ENCODE measurements at places on chromosomes 1 and 21. TPM values are rescaled to one million over a fixed set of nuclear protein-coding genes. Genes with fewer than 3 reads are reported as not detected.

The EDARADD gene
- total RNA-seq = 12.8 TPM

The TMEM82 gene
- total RNA-seq = not detected

The UMODL1 gene
- total RNA-seq = 0.14 TPM

The KCNC4 gene
- 4.7 TPM for total RNA-seq

The OR2L2 gene
- total RNA-seq = 0.17 TPM

The TRABD2B gene
- total RNA-seq = 2.1 TPM

The CFAP141 gene
- not detected for total RNA-seq

The CPTP gene
- 54.0 TPM for total RNA-seq

The PACC1 gene
- 6.4 TPM for total RNA-seq

The TRAF3IP3 gene
- total RNA-seq = 1.6 TPM

The RRP1 gene
- 29.4 TPM for total RNA-seq

The PRDM16 gene
- 6.5 TPM for total RNA-seq

The TAL1 gene
- total RNA-seq = 1.0 TPM

- H3K27ac ChIP-seq = no peak overlapping the region
- no peak for DNase-seq
- no peaks in the 10 kb centered on the region for H3K36me3 ChIP-seq
- no peaks in the 10 kb centered on the region for H3K4me1 ChIP-seq
- no peak overlapping the region for H3K4me3 ChIP-seq
Measured at GRCh38 chr1:206784471-206784903, 12.2 kb upstream of the IL10 start.

DNA sequence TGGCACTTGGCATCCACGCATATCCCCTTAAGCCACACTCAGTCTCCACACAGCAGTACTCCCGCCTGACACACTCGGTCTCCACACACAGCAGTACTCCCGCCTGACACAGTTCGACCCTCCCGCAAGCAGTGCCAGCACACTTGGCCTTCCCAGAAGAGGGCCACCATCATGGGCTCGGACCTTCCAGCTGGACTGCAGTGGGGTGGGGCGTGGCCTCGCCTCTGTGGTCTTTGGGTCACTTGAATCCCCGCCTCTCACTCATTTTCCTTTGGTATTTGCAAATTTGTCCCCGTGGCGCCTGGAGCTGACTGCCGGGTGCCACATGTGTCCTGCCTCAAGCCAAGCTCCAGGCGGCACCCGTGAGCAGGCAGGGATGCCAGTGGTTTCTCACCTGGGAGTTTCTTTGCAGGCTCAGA is 63.7 kb downstream of the FAAP20 start:
- no peak overlapping the region for H3K27ac ChIP-seq
- peaks cover 19% of the 10 kb centered on the region for H3K4me1 ChIP-seq
- no peak for DNase-seq

GRCh38 chr1:20636785-20637347 is 3.6 kb downstream of the PINK1 start:
- no peak overlapping the region for H3K4me3 ChIP-seq
- no peaks in the 10 kb centered on the region for H3K27me3 ChIP-seq
- H3K36me3 ChIP-seq = peaks cover 4% of the 10 kb centered on the region
- DNase-seq = no peak

DNA sequence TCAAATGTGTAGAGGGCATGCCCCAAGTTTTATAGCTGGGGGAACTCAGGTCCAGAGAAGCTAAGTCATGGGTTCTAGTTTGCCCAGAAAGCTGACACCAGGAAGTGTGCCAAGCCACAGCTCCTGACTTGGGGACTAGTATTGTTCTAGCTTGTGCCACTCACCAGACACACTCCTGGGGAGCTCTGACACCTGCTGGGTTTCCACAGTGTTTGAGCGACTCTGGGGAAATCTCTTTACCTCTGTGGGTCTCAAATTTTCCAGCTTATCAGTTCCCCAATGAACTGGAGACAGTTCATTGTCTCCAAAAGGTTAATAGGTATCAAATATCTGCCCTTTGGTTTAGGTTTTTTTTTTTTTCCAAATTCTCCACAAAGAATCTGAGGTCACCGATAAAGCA is 4.2 kb downstream of the KISS1 start:
- no peak overlapping the region for H3K27ac ChIP-seq
- no peak overlapping the region for H3K4me3 ChIP-seq
- no peaks in the 10 kb centered on the region for H3K36me3 ChIP-seq
- H3K4me1 ChIP-seq = peaks cover 8% of the 10 kb centered on the region
- no peak for DNase-seq
- H3K27me3 ChIP-seq = no peaks in the 10 kb centered on the region

DNA sequence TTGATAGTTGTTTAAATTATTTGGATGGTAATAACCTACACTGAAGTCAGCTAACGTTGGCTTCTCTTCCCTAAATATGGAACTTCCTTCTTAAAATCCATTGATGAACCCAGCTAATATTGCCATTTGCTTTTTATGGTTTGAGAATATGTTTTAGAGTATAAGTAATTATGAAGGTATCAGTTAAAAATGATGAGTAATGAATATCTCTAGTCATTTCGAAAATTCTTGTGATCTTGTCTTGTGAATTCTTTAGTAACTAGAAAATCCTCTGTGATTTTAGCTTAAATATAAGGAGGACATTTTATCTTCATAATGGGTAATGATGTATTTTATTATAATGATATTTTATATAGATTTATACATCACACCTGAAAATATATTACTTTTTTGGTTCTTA is 50.5 kb downstream of the ADGRL2 start:
- no peaks in the 10 kb centered on the region for H3K36me3 ChIP-seq
- H3K27ac ChIP-seq = no peak overlapping the region
- no peak for DNase-seq
- no peak overlapping the region for H3K4me3 ChIP-seq
- no peaks in the 10 kb centered on the region for H3K4me1 ChIP-seq

DNA sequence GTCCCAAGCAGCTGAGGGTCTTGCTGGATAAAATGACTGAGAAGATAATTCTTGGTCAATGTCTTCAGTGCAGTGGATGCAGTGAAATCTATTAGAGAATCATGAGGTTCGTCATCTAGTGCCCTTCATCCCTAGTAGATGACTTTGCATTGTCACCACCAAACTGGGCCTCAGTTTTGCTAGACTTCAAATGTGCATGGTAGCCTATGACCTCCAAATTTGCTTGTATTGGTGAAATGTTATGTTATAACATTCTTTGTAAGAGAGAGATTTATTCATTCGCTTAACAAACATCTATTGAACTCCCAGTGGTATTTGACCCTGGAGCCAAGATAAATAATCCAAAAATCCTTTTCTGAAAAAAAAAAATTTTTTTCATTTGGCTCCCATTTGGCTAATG is 183.8 kb downstream of the LMX1A start:
- no peak overlapping the region for H3K27ac ChIP-seq
- H3K4me1 ChIP-seq = no peaks in the 10 kb centered on the region
- H3K27me3 ChIP-seq = no peaks in the 10 kb centered on the region

DNA sequence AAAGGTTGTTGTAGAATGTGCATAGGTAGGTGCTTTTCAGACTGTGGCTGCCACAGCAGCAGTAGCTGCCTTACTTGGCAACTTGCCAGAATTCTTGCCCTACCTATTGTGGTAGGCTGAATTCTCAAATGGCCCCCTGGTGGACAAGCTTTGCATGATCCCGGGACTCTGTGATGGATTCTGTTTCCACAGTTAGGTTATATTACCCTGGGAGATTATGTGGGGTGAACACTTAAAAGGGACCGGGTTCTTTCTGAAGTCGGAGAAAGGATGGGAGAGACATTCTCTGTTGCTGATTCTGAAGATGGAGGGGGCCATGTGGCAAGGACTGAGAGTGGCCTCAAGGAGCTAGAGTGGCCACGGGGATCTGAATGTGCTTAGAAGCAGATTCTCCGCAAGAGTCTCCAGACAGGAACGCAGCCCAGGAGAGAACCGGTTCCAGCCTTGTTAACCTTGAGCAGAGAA is 32.1 kb upstream of the KCNE1 start:
- H3K4me1 ChIP-seq = no peaks in the 10 kb centered on the region
- H3K4me3 ChIP-seq = no peak overlapping the region
- no peaks in the 10 kb centered on the region for H3K27me3 ChIP-seq
- H3K27ac ChIP-seq = no peak overlapping the region
- H3K36me3 ChIP-seq = no peaks in the 10 kb centered on the region

DNA sequence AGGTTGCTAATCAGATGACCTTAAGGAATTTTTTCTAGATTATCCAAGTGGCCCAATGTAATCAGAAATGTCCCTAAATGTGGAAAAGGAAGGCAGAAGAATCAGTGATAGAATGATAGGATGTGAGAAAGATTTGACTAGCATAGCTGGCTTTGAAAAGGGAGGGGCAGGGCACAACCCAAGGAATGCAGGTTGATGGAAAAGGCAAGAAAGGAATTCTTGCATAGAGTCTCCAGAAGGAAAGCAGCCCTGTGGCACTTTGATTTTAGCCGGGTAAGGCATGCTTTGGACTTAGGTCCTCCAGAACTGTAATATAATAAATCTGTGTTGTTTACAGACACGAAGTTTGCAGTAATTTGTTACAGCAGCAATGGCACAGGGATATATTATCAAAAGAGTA is 375.7 kb upstream of the B3GALT2 start:
- no peak overlapping the region for H3K27ac ChIP-seq
- no peaks in the 10 kb centered on the region for H3K27me3 ChIP-seq
- no peaks in the 10 kb centered on the region for H3K4me1 ChIP-seq
- no peak overlapping the region for H3K4me3 ChIP-seq

DNA sequence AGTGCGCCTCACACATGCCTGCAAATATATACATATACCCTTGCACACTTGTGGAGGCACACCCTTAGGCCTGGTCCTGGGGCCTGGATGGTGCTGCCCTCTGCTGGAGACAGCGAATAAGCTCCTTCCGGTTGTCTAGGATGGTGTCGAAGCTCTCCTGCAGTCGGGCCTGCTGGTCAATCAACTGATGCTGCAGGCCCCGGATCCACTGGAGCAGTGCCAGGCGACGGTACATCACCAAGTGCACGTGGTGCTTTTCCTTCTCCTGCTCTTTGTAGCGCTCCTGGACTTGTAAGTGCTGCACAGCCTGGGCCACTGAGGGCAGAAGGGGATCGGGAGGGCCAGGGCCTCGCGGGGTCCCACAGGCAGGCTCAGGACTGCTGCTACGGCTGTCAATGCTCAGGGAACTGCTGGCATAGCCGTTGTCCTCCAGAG is 3.1 kb downstream of the C1orf216 start:
- peak; percentile 60 for DNase-seq
- no peaks in the 10 kb centered on the region for H3K27me3 ChIP-seq
- H3K4me1 ChIP-seq = peaks cover 3% of the 10 kb centered on the region
- H3K36me3 ChIP-seq = no peaks in the 10 kb centered on the region
- H3K27ac ChIP-seq = no peak overlapping the region

DNA sequence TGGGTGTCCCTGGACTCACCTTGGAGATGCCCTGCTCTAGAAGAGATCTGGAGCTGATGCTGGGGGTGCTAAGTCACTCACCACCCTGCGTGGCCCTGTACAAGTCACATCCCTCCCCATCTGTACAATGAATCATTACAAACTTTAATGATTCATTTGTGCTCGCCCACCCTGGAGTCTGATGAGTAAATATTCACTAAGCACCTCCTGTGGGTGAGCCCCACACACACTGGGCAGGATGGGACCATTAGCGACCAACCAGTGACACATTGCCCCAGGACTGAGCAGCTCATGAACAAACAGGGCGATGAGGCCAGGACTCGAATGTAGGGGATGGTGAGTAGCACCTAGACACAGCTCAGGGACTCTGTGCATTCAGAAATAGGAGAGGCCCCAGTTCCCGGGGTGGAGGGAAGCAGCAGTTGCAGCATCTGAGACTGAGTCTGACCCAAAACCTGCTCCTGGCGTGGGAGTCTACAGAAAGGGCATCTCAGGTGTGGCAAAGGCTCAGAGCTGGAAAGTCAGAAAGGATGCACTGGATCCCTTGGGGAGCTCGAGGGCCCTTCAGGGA is 18.1 kb upstream of the PDZK1IP1 start:
- H3K27me3 ChIP-seq = peaks cover 3% of the 10 kb centered on the region
- no peak overlapping the region for H3K27ac ChIP-seq
- no peaks in the 10 kb centered on the region for H3K36me3 ChIP-seq
- H3K4me1 ChIP-seq = no peaks in the 10 kb centered on the region
- H3K4me3 ChIP-seq = no peak overlapping the region

- no peak overlapping the region for H3K27ac ChIP-seq
- no peaks in the 10 kb centered on the region for H3K4me1 ChIP-seq
- DNase-seq = no peak
- no peaks in the 10 kb centered on the region for H3K36me3 ChIP-seq
- no peak overlapping the region for H3K4me3 ChIP-seq
- H3K27me3 ChIP-seq = no peaks in the 10 kb centered on the region
Measured at GRCh38 chr1:65343286-65343685, 33.9 kb downstream of the DNAJC6 start.

DNA sequence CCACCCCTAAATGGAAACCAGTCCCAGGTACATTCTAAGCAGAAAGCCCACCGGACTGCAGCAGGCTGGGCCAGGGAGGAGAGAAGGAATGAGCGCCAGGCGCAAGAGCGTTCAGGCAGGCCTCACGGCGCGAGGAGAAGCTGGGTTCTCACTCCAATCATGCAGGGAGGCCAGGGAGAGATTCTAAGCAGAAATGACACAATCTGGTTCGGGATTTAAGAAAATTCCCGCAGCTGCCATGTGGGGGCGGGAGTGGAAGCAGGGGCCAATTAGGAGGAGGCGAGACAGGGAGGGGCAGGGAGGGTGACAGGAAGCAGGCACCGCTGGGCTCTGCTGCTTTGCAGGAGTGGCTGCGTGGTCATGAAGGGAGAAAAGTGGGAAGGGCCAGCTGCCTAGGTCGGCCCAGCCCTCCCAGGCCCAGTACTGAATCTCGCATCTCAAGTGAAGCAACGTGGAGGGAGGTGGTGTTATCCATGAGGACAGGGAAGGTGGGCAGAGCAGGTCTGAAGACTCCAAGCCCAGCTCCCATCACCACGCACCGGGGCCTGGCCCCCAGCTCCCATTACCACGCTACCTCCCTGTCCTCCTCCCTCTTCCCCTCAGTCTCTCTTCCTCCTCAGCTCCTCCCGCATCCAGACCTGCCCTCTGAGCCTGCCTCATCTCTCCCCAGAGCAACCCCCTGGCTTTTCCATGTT is 11.8 kb downstream of the NPHP4 start:
- no peaks in the 10 kb centered on the region for H3K36me3 ChIP-seq
- no peaks in the 10 kb centered on the region for H3K27me3 ChIP-seq
- H3K4me1 ChIP-seq = no peaks in the 10 kb centered on the region
- no peak overlapping the region for H3K4me3 ChIP-seq
- no peak overlapping the region for H3K27ac ChIP-seq

DNA sequence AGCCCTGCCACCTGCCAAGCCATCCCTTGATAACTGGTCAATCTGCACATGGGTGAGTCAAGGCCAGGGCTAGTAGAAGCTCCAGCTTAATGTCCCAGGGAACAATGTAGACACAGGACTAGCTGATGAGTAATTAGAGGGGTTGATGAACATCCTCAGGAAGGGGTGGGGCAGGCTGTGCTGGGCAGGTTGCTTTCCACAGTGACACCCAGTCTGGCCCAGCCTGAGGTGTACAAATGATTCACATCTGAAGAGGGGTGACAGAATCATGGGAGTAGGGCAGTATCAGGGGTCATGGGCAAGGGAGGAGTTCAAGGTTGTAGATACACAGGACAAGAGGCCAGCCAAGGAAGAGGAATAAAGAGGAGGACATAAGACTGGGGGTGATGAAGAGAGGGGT is 4.3 kb downstream of the LPAR3 start:
- H3K27me3 ChIP-seq = no peaks in the 10 kb centered on the region
- H3K4me3 ChIP-seq = no peak overlapping the region
- H3K4me1 ChIP-seq = no peaks in the 10 kb centered on the region
- DNase-seq = no peak
- H3K27ac ChIP-seq = no peak overlapping the region
- no peaks in the 10 kb centered on the region for H3K36me3 ChIP-seq

- no peak for DNase-seq
- no peaks in the 10 kb centered on the region for H3K36me3 ChIP-seq
- no peaks in the 10 kb centered on the region for H3K4me1 ChIP-seq
Measured at GRCh38 chr1:174815036-174815435, 184.7 kb upstream of the CACYBP start.
